ENCODE measurements at places on chromosomes 1 and 21.
A peak's percentile ranks its signal among the peaks of the same experiment; 100 is the strongest.

- no peak for DNase-seq
These were observed 18.7 kb upstream of the CRB1 start for GRCh38 chr1:197249324-197249723.

DNA sequence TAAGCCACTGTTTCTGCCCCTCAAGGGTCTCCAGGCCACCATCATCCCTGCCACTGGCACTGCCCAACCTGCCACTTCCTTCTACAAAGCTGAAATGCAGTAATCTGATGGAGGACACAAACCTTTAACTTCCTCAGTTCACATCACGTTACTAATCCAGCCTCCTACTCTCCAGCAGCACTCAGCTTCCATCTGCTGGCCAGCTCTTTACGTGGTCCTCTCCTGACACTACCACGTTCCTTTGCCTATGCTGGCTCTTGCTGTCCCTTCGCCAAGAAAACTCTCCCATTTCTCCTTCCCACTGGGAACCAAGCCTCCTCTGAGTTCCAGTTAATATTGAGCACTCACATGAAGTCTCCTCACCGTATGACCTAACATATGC lies 124.0 kb downstream of the EDEM3 start:
- DNase-seq: no peak

GRCh38 chr1:113830039-113830438 lies 17.8 kb upstream of the RSBN1 start:
- peak; percentile 64 for DNase-seq

- DNase-seq: no peak
These were observed 5.8 kb upstream of the FCRL5 start for GRCh38 chr1:157558119-157558518.

GRCh38 chr1:201507360-201507675 lies 395 bp upstream of the CSRP1 start:
- DNase-seq: no peak

DNA sequence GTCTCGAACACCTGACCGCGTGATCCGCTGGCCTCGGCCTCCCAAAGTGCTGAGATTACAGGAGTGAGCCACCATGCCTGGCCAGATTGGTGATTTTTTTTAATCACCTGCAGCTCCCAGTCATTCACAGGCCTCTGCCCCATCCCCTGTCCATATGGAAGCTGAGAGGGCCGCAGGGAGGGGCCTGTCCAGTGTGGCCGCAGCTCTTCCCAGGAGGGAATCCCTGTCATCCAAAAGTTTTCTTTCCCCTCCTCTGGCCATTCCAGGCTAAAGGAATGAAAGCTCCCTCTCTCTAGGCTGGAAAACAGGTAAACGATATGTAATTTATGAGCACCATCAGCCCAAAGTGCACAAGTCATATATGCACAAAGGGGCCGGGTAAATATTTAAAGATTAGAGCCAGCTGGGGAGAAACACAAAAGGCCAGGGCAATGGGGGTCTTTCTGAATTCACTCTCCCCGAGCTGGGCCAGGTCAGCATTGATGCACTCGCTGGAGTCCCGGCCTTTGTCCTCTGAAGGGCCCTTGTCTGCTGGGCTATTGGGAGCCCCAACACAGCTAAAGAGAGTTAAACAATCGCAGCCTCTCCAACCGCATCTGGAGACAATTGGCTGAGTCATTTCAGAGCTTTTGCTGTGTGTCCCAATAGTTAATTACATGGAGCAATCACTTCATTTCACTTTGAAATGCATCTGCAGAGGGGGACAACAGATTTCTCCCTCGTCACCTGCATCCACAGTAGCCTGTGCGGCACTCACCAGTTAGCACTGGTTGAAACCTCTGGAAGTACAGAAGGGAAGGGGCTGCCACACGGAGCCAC lies 3.8 kb upstream of the HES3 start:
- DNase-seq: peak; percentile 91

GRCh38 chr1:8541961-8542521 lies 224.1 kb downstream of the SLC45A1 start:
- no peak for DNase-seq

- no peak for DNase-seq
These were observed 13.0 kb upstream of the GPR137B start for GRCh38 chr1:236129306-236129705.

DNA sequence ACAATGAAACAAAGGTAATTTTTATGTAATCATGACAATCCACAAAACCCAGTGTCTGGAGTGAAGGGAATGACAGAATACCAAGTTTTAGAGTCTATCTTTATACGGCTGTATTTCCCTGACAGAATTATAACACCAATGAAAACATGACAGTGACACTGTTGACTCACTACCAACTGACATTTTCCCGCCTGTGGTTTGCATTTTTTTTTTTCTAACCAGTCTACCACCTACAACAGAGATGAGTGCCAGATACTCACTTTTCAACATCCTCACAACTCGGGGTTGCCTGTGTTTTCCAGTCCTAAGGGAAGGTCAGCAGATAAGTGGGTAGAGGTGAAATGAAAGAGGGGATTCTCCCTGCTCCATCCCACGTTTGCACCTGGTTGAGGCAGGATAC lies 118.9 kb downstream of the KCNJ6 start:
- no peak for DNase-seq

- DNase-seq: no peak
These were observed 45.6 kb upstream of the RBM34 start for GRCh38 chr1:235206533-235207208.

- DNase-seq: peak; percentile 82
These were observed 655.4 kb downstream of the LTN1 start for GRCh38 chr21:28337315-28337714.

- no peak for DNase-seq
These were observed 320.1 kb downstream of the LMX1A start for GRCh38 chr1:165036403-165036802.

- no peak for DNase-seq
These were observed 23.3 kb downstream of the STUM start for GRCh38 chr1:226571893-226572292.

DNA sequence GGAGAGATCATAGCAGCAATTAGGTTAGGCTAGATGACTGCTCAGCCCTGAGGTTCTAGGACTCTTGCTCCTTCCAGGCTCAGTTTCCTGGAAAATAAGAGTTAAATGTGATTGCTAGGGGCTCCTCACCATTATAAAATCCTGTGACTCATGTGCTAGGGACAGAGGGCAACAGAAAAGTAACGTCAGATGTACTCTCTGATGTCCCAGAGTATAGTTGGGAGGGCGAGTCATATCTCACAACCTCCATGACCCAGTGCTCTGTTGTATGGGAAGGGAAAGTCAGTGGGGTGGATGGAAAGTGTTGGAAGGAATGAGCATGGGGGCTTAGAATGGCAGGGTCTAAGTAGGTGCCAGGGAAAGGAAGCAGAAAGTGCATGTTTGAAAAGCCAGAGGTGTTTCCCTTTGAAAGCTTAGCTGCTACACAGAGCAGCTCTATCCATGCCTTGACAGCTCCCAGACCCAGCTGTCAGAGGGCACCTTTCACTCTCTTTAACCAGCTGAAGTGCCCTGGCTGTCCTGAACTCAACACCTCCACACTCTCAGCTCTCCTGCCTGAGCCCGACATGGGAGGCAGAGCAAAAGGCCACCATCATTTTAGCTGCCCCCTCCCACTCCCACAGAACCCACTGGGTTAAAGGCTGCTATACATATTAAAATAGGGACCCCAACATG lies 11.6 kb downstream of the GJA5 start:
- no peak for DNase-seq

GRCh38 chr1:27963393-27963792 lies 3.6 kb downstream of the XKR8 start:
- no peak for DNase-seq

DNA sequence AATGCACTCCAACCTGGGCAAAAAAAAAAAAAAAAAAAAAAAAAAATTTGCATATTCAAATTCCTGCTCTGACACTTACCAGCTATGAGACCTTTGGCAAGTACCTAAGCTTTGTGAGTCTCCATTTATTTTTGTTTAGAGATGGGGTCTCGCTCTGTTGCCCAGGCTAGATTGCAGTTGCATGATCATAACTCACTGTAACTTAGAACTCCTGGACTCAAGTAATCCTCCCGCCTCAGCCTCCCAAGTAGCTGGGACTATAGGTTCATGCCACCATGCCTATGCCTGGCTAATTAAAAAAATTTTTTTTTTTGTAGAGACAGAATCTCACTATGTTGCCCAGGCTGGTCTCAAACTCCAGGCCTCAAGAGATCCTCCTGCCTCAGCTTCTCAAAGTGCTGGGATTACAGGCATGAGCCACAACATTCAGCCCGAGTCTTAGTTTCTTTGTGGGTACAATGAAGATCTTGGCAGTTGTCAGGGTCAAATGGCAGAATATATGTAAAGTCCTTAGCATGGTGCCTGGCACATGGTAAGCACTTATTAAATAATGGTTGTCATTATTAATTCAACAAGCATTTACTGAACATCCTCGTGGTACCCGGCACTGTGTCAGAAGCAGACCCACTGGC lies 53.5 kb upstream of the TENT5B start:
- no peak for DNase-seq

DNA sequence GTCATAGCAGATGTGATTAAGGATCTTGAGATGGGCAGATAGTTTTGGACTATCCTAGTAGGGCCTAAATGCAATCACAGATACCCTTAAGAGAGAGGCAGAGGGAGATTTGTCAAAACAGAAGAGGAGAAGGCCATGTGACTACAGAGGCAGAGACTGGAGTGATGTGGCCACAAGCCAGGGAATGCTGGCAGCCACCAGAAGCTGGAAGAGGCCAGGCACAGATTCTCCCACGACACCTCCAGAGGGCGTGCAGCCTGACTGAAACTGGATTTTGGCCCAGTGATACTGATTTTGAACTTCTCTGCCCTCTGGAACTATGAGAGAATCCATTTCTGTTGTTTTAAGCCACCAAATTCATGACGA lies 52.1 kb upstream of the EPS8L3 start:
- DNase-seq: no peak

DNA sequence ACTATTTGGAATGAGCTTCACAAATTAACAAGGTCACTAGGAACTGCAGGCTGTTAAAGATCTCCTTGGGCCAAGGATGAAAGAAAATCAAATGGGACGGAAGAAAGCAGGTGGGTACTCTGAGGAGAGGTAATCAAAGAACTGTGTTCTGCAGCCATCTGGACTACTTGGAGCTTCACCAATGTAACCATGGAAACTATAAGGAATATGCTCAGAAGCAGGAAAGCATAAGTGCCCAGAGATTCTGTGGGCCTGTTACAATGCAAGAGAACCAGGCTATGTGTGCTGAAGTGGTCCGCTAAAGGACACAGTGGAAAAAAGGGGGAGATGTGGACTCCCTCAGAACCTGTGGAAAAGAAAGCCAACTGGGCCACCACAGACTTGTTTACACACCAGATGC lies 238.5 kb downstream of the PTGER3 start:
- DNase-seq: no peak

DNA sequence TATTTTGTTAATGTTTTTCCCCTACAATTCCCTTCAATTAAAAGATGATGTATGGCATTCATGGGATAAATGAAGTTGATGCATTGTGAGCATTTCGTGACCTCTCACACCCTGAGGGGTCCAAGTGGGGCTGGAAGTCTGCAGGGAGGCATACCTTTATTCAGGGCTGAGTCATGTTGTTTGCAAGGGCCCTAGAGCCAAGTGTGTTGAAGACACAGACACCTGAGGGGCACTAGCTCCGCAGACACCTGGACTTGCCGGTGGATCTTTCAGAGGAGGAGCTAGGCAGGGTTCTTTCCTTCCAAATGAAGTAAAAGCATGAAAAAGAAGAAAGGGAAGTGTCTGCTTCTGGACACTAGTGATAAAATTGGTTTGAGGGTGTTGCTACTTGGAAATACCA lies 57.0 kb upstream of the RGS7 start:
- no peak for DNase-seq

DNA sequence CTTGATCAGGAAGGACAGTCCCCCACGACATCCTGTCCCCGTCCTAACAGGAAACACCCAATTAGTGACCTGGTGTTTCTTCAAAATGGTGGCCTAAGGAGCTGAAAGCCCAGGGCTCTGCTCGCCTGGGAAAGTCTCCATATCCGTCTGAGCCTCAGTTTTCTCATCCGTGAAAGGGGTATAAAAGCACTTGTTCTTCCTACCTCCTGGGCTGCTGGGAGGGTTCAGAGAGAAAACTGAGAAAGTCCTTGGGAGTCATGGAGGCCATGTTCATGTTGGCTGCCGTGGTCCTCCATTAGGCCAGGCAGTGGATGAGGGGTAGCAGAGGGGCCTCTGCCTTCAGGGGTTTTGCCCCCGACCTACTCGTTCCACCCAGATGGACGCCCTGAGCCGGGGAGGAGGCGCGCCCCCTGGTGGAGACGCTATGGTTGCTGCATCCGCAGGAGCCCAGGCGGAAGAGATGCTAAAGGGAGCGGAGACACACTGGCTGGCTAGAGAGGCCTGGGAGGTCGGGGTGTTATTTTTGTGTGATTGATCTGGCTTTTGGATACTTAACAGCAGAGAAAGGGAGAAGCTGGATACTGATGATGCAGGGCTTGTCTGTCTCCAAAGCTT lies 113.5 kb downstream of the PRDM2 start:
- DNase-seq: peak; percentile 13

- peak; percentile 34 for DNase-seq
These were observed 17.0 kb downstream of the NSL1 start for GRCh38 chr1:212774584-212774983.

GRCh38 chr1:178277793-178278530 lies 184.1 kb downstream of the RASAL2 start:
- DNase-seq: no peak

DNA sequence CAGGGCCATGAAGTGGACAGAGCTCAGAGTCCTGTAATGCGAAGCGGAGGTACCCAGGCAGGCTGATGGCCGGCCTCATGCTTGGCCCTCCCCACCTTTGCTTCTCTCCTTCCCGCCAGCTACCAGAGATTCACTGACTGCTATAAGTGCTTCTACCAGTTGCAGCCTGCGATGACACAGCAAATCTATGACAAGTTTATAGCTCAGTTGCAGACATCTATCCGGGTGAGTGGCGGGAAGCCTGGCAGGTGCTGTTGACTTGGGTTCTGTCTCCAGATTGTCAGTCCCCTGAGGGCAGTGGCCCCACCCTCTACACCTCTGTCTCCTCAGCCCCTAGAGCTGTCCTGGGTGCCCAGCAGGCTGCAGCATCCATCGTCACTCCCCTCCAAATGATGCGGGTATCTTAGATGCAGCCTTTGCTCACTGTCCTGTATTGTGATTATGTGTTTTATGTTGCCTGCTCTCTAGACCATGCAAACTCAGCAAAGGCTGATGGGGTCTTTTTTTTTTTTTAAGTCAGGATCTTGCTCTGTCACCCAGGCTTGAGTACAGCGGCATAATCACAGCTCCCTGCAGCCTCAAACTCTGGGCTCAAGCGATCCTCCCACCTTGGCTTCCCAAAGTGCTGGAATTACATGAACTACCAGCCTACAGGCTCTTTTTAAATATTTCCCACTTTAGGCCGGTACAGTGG lies 9.6 kb upstream of the BGLAP start:
- no peak for DNase-seq

Measured in adipocyte (in vitro differentiated cells).